ENCODE measurements at places on chromosomes 4 and X.

DNA sequence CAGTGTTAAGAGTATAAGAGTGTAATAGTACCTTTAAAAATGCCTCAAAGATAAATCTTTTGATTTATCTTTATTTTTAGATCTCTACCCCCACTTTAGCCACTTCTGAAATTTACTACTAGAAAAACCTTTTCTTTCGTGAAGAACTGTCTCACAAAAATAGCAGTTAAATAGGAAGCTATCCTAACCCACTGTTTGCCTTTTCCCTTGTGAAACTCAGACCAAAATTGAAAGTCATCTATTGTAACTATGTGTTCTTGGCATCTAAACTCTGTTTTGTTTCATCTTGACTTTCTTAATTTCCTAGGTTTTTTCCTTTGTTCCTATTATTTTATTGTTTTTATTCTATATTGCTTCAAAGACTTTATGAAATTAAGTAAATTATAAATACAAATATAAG lies 7.8 kb upstream of the TMEM144 start:
- no peak for DNase-seq

- DNase-seq: no peak
These were observed 848 bp upstream of the KCND1 start for GRCh38 chrX:48972220-48973164.

DNA sequence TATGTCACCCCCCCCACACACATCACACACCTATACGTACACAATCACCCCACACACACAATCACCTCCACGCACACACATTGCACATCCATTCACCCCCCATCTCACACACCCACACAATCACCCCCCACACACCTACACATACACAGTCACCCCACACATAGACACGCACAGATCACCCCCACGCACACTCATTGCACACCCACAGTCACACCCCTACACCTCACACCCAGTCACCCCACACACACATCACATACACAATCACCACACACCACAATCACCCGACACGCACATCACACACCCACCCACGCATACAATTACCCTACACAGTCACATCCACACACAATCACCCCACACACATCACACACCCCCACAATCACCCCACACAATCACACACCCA lies 15.9 kb upstream of the TADA2B start:
- no peak for DNase-seq

DNA sequence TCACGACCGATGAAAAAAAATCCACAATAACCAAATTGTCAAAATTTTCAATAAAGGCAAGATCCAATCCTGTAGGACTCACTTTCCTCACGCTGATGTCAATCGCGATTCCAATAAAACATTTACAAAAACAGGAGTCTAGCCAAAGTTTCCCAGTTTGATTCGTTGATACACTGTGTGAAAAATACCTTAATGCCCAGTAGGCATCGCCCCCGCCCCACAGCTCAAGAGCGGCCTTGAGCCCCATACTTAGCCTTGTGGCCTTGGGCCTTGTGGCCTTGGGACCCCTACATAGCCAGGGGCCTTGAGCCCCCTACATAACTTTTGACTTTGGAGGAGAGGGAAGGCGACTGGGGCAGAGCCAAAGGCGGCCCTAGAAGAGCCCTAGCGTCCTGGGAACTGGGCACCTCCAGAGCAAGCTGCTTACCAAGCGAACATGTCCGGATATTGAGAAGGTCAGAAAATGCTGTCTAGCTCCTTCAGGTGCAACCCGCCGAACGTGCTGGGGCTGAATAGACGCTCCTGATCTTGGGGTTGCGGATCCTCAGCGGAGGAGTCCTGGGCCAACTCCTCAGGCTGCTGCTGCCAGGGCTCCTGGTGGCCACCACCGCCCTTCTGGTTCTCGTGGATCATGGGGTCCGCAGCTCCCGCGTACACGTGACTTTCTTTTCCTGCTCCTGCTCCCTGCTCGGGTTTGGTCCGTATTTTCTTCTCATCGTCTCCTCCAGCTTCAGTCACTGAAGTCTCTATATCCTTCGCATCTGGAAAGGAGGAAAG lies 62.9 kb downstream of the RHOXF2B start:
- DNase-seq: no peak

GRCh38 chr4:17811078-17811603 lies 362 bp downstream of the NCAPG start:
- no peak for DNase-seq

DNA sequence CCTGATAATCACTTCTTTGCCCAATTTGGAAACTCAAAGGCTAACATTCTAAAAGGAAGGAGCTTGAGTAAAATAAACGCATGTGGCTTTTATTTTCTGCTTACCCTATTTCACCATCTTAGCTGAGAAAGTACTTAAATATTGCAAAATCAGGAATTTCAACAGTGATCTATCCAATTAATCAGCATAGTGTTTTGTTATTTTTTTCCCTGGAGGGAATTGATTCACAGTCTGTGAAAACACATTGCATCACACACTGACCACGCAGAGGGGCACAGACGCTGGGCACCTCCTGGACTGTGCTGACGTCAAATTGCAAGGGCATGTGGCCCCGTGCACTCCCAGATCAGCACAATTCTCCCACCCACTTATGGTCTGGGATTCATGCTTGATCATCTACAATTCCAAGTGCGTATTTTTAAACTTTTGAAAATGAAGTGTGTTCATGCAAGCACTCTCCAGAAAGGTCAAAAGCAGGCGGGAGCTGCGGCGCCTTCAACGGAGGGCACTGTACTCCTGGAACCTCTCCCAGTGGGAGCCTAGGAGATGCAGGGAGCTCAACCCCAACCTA lies 320.6 kb upstream of the PPARGC1A start:
- DNase-seq: no peak

DNA sequence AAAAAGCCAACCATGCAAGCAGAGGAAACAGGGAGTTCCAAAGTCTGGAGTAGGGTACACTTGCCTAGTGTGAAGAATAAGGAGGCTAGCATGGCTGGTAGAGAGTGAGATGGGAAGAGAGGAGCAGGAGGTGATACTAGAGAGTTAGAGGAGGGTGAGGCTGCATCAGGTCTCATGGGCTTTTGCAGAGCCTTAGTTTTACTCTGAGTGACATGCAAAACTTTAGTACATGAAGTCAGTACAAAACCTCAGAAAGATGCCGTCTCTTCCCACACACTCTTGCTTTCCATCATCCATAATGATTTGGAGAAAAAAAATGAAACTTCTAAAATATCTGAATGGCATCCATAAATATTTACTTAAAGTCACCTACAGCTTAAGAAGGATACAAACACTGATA lies 5.0 kb downstream of the OPRPN start:
- DNase-seq: no peak

DNA sequence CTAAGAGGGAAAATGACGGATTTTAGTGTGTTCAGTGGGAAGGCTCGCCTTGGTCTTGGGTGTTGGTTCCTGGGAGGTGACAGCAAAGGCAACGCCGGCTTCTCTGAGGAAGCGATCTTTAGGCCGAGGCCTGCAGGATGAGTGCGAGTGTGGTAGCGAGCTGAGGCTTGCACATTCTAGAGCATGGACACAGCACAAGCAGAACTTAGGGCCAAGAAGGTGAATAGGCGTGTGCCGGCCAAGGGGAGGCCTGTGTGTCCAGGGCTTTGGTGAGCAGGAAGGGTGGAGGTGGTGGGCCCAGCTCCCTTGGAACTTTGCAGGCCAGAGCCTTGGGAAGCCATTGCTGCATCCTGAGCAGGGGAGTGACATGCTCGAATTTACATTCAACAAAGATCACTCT lies 67.9 kb downstream of the TNIP2 start:
- DNase-seq: no peak

DNA sequence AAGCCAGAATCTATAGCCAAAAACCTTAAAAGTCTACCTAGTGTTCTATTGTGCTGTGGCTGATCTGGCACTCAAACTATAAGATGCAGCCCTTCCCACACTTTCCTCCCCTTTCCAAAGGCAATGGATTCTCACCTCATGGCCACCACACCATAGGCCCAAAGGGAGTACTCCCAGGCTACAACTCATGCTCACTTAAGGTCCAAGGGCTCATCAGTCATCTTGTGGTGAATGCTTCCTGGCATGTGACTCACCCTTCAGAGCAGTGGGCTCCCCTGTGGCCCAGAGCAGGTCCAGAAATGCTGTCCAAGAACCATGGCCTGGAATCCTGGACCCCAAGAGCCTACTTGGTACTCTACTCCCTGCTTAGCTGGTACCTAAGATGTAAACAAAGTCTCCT lies 181.0 kb downstream of the CHRDL1 start:
- DNase-seq: no peak

DNA sequence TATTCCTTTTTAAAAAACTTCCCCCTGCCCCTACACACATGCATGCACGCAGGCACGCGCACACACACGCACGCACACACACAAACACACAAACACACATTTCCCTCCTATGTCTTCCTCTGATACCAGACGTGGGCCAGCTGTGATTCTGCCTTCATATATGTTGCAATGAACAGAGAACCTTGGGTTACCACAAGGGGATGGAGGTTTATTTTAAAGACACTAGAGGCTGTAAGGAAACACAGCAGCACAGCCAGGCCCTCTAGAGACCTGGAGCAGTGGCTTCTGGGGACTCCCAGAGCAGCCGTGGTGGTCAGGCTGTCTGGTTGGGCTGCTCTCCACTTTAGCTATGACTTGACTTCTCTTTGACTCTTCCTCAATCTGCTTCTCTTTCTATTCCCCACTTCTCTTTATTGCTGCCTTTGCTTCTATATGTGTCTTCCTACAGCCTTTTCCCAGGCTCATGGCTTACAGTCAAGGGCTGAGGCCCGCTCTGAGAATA lies 3.2 kb upstream of the TLR10 start:
- DNase-seq: no peak

GRCh38 chr4:142341268-142341667 lies 504.8 kb downstream of the INPP4B start:
- DNase-seq: no peak

GRCh38 chrX:88944661-88945060 lies 197.6 kb downstream of the CPXCR1 start:
- DNase-seq: no peak

Data from activated gamma-delta T cell (primary cell).